ENCODE measurements at places on chromosomes 7 and 10. TPM values are rescaled to one million over a fixed set of nuclear protein-coding genes. Genes with fewer than 3 reads are reported as not detected.

Gene ITPRID1
- total RNA-seq, result 0.13 TPM

Gene NKX1-2
- 34.9 TPM for total RNA-seq

Gene LRRC18
- not detected for total RNA-seq

Gene SH2D4B
- total RNA-seq, result 0.13 TPM

Gene FLNC
- 12.0 TPM for total RNA-seq

Gene GPNMB
- 0.52 TPM for total RNA-seq

Gene TAS2R5
- total RNA-seq, result 1.5 TPM

Gene SPDYE16
- not detected for total RNA-seq

Gene LHPP
- total RNA-seq, result 27.5 TPM

Gene CPA2
- total RNA-seq, result 0.31 TPM

Gene ZNF736
- total RNA-seq, result not detected

Gene TMEM26
- 1.9 TPM for total RNA-seq

Gene ABCB8
- total RNA-seq, result 22.2 TPM

Gene MDFIC
- 11.4 TPM for total RNA-seq

Gene RHOBTB1
- total RNA-seq, result 9.3 TPM

Gene PAPOLB
- total RNA-seq, result 0.11 TPM

Gene AKR1D1
- total RNA-seq, result not detected

Gene EIF4H
- total RNA-seq, result 382 TPM

Gene NRCAM
- 4.3 TPM for total RNA-seq

Gene WDR86
- total RNA-seq, result 15.8 TPM

Gene GATA3
- total RNA-seq, result 0.43 TPM

All from H1 (cell line).